Kidney epithelial cell (primary cell): ENCODE measurements at places on chromosomes 5 and 9. TPM values are rescaled to one million over a fixed set of nuclear protein-coding genes. Genes with fewer than 3 reads are reported as not detected.

CD14 gene
- total RNA-seq = 0.29 and 1.9 TPM in 2 replicates

NSA2 gene
- total RNA-seq = 94.1 and 145 TPM in 2 replicates

CDHR2 gene
- 0.08 and 0.21 TPM in 2 replicates for total RNA-seq

RASGRF2 gene
- total RNA-seq = 5.4 and 5.8 TPM in 2 replicates

GPX8 gene
- 42.5 and 59.0 TPM in 2 replicates for total RNA-seq

FAM240B gene
- total RNA-seq = not detected in 2 replicates

PDE8B gene
- 0.21 and 0.33 TPM in 2 replicates for total RNA-seq

FAM221B gene
- not detected in 2 replicates for total RNA-seq

ZNF366 gene
- 0.13 TPM in 1 of 2 replicates, not detected in the other for total RNA-seq

SLC34A3 gene
- total RNA-seq = 0.25 TPM in 1 of 2 replicates, not detected in the other

KCNIP1 gene
- 0.21 and 3.4 TPM in 2 replicates for total RNA-seq

ADRB2 gene
- 0.75 and 1.2 TPM in 2 replicates for total RNA-seq

FAM81B gene
- 0.75 TPM in 1 of 2 replicates, not detected in the other for total RNA-seq

PCSK5 gene
- 2.3 and 3.8 TPM in 2 replicates for total RNA-seq

ORM2 gene
- not detected in 2 replicates for total RNA-seq

POLR3G gene
- total RNA-seq = 9.7 and 10.9 TPM in 2 replicates

WNK2 gene
- total RNA-seq = 9.7 and 17.1 TPM in 2 replicates

PCDHB7 gene
- 0.96 and 1.5 TPM in 2 replicates for total RNA-seq

DNAJC21 gene
- 22.1 and 37.0 TPM in 2 replicates for total RNA-seq

SAP30L gene
- total RNA-seq = 30.8 and 31.9 TPM in 2 replicates

PARP8 gene
- total RNA-seq = 29.7 and 33.7 TPM in 2 replicates

PRDM9 gene
- total RNA-seq = 0.07 TPM in 1 of 2 replicates, not detected in the other

MSX2 gene
- 1.3 and 1.4 TPM in 2 replicates for total RNA-seq

SLC25A2 gene
- not detected in 2 replicates for total RNA-seq

FRMPD1 gene
- total RNA-seq = 0.04 TPM in 1 of 2 replicates, not detected in the other

SNCAIP gene
- total RNA-seq = 3.0 and 3.1 TPM in 2 replicates

MGAT4B gene
- total RNA-seq = 540 and 586 TPM in 2 replicates

SLC1A1 gene
- total RNA-seq = 4.7 and 6.1 TPM in 2 replicates

NME5 gene
- total RNA-seq = 4.6 and 7.9 TPM in 2 replicates

CDC25C gene
- 1.9 and 2.0 TPM in 2 replicates for total RNA-seq

PCDHGC3 gene
- total RNA-seq = 41.9 and 47.3 TPM in 2 replicates

ARAP3 gene
- total RNA-seq = 9.2 and 10.8 TPM in 2 replicates

MAT2B gene
- total RNA-seq = 55.5 and 61.1 TPM in 2 replicates
